ENCODE measurements at places on chromosomes 11 and 22. TPM values are rescaled to one million over a fixed set of nuclear protein-coding genes. Genes with fewer than 3 reads are reported as not detected.
A peak's percentile ranks its signal among the peaks of the same experiment; 100 is the strongest.

DNA sequence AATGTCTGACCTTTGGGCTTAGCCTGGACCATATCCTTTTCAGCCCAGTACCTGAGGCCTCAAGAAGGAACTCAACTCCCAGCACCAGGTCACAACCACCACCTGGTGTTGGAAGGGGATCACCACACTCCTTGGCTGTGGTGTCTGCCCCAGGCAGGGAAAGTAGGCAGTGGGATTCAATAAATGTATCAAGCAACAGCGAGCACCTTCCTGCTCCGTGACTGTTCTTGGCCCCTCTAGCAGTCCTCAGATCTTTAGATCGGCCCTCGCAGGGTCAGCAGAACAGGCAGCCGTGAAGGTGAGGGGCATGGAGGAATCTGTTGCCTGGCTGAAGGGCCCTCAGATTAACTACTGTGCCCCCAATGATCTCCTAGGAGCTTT is 15.9 kb downstream of the ARFGAP2 start:
- DNase-seq, result no peak

DNA sequence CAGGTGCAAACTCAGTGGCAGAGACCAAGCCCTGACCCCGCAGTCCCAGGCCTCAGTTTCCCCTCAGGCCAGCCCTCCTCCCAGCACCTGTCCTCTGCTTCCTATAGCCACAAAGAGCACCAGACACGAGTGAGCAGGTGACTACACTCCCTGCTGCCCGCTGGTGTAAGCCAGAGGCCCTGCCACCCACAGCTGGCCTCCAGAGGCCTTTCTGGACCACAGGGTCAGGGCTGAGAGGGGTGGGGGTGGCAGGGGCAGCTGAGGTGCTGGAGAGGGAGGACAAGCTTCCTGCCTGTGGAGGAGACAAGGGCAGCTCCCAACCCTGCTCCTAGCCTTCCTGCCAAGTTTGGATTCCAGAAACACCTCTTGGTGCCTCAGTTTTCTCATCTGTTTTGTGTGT is 31.3 kb upstream of the WNT7B start:
- DNase-seq, result no peak

DNA sequence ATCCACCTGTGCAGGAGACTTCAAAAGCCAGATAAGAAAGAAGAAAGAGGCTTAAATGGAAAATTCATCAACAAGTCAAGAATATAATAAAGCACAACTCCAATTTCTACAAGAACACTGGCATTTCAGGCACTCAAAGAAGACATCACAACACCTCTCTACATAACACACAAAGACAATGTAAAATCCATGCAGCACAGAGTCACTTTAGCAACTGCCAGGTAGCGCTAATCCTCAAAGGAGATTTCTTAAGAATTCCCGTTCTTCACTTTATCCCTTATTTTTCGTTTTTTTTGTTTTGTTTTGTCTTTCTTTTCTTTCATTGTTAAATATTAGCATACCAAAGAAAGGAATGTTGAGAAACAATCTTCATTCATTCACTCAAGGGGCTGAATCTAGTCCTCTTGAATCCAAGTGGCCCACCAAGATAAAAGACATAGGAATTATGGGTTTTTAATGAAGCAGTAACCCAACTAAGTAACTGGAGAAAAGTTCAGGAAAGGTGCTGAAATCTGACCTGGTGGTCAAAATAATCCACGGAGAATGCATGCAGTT is 95.0 kb downstream of the CADM1 start:
- DNase-seq, result no peak

- DNase-seq, result no peak
Observed at GRCh38 chr22:38257650-38258250, 15.1 kb downstream of the TMEM184B start.

DNA sequence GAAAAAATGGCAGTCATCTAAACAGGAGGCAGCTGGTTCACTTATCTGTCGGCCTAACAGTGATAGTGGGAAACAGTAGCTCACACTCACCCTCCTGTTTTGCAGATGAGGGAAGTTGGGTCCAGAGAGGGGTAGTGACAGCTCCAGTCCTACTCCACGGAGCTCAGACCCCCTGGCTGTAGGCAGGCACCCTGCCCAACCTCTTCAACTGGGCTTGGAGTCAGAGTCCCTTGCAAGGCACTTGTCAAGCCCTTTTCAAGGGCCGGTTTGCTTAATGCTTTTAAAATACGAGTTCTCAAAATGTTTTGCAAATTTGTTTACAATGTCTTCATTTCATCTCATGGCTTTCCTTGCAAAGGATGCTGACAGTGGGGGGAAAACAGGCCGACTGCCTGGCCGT is 75.1 kb downstream of the BMAL1 start:
- no peak for DNase-seq

GRCh38 chr11:57071829-57072228 is 83.1 kb downstream of the OR5AK2 start:
- no peak for DNase-seq

GRCh38 chr22:23282089-23282501 is 101.8 kb downstream of the BCR start:
- peak; percentile 74 for DNase-seq

GRCh38 chr11:99638073-99638553 is 617.4 kb downstream of the CNTN5 start:
- no peak for DNase-seq

GRCh38 chr11:2173150-2173693 is 1.6 kb upstream of the TH start:
- DNase-seq, result no peak

DNA sequence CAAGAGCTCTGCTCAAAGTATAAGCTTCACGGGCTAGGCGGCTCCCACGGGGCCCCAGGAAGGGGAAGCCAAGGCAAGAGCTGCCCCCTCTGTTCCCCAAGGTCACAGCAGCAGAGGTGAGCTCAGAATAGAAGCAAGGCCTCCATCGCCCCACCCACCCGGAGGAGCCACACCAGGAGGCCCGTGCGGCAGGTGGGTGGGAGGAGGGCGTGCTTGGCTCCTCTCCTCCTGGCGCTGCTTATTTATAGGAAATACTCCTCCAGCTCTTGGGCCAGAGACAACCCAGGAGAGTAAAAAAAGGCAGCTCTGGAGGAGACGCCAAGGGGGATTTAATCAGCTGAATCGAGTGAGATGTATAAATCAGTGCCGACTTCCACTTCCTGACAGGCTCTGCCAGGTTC is 87.8 kb downstream of the FEZ1 start:
- no peak for DNase-seq

DNA sequence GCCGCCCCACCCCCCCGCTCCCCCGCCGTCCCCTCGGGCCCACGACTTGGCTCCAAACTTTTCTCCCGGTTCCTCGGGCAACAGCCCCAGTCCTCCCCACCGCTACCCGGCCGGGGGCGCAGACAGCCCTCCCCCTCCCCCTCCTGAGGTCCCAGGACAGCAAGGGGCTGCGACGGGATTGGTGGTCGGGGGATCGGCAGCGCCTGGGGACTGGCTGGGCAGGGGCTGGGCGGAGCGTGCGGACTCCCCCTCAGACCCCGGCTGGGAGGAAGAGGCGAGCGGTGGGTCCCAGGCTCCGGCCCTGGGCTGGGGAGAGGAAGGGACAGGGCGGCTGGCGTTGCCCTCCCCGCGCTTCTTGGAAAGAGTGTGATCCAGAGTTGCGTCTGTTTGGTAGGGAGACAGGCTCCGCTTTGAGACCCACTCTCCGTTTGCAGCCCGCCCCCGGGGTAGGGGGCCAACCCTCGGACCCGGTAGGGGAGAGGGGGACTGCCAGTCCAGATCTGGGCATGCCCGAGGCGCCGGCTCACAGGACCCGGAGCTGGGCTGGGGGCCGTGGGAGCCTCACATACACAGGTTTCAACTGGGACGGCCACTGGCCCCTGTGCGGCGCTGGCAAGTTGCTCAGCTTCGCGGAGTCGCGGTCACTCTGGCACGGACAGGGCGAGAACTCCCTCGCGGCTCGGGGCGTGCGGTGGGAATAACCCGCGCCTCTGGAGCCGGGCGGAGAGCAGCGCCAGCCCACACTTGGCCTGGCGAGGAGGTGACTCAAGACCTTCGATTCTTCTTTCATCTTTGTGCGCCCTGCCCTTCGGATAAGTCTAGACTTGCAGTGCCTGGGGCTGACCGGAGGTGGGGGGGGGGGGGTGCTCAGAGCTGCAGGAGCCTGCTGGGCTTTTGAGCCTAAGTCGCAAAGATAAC is 999 bp downstream of the TSKU start:
- peak; percentile 76 for DNase-seq

DNA sequence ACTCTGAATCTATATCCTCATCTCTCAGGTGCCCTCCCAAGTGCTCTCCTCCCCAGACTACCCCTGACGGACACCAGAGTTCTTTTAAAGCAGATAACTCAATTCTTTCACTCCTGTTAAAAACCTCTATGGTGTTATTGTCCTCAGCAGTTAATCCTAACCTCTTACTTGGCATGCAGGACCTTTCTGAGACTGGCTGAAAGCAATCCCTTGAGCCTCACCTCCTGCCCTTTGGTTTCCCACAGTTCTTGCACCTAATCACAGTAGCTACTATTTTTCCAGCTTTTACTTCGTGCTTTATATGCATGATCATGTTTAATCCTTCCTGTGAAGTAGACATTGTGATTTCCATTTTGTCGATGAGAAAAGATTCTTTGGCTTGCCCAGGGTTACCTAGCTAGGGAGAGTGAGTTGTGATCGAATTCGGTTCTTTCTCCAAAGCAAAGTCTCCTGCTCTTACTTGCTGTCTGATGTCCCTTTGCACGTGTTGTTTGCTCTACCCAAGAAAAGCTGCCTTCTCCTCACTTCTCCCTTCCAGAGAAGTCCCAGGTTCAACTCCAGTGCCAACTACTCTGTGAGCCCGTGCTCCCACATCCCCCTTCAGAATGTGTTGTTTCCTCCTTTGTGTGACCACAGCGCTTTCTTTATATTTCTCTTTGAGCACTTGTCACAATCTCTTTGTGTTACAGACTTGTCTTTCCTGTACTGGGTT is 2.1 kb downstream of the UBE2L3 start:
- DNase-seq, result no peak

- no peak for DNase-seq
Observed at GRCh38 chr11:69290806-69291205, 3.1 kb upstream of the MYEOV start.

GRCh38 chr11:128389461-128389976 is 197.8 kb downstream of the ETS1 start:
- no peak for DNase-seq

GRCh38 chr22:45376009-45376408 is 37.4 kb downstream of the SMC1B start:
- DNase-seq, result no peak

DNA sequence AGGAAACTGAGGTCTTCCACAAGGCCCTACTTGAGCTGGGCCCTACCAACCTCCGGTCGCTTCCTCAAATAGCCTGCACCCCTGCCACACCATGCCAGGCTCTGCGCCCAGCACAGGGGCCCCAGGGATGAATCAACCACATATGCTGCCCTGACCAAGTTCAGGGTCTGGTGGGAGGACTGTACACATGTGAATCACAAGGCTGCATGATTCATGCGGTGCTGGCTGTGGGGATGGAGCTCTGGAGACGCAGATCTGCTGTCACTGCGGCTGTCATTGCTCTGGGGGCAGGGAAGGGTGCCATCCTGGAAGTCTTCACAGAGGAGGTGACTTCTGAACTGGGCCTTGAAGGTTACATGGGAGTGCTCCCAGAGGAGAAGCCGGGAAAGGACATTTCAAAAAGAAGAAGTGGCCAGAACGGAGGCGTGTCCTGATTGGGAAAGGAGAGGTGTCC is 21.5 kb downstream of the CYTH4 start:
- no peak for DNase-seq

GRCh38 chr11:29320196-29320595 is 696.6 kb downstream of the KCNA4 start:
- no peak for DNase-seq

GRCh38 chr11:70637949-70638583 is 239.7 kb downstream of the CTTN start:
- no peak for DNase-seq

DNA sequence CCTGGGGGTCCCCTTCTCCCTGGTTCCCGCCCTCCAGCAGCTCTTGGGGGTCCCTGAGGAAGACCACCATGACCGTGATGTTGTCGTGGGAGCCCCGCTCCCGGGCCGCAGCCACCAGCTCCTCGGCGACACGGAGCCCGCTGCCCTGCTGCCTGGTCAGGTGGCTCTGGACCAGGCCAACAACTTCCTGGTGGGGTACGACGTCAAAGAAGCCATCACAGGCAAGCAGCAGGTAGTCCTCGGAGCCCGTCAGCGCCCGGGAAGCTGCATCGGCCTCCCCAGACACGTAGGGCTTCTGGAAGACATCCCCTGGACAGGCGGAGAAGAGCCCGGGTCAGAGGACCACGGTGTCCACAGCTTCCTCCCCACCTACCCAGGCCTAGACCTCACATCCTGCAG is 29.5 kb downstream of the PPM1F start:
- DNase-seq, result no peak

- DNase-seq, result no peak
Observed at GRCh38 chr22:35174401-35175038, 82.8 kb upstream of the HMGXB4 start.

- no peak for DNase-seq
Observed at GRCh38 chr22:42154293-42155052, 23.9 kb upstream of the CYP2D6 start.

DNA sequence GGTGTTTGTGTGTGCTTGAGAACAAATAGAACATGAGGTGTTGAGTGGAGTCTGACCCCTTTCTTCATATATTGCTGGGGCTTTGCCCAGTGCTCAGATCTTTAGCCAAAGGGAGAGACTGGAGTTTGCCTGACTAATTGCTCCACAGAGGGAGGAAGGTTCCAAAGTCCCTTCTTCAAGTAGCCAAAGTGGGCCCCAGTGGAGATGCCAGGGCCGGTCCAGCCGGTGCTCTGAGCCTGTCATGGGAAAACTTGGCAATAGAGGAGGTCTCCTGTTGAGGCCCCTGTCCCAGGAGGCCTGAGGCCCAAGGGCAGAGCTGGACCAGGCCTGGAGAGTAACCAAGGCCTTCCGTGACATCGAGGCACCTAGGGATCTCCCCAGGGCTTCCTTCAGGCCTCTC is 112.3 kb downstream of the DSCAML1 start:
- DNase-seq, result no peak

DNA sequence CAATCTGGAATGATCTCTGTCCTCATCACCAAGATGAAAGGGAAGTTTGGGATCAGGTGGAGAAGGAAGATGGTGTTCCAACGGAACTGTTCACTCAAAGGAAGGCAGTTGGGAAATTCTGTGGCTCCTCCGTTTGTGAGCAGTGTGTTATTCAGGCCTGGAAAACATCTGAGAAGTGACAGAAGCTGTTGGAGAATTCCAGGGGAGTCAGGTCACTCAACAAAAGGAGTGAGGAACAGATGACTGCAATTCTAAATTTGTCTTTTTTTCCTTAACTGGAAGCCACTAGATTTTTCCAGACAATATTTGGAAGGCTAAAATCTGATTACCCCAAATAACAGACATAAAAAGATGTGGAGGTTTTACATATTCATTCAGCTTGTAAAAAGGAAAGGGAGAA is 107.8 kb downstream of the CD44 start:
- DNase-seq, result peak; percentile 84

DNA sequence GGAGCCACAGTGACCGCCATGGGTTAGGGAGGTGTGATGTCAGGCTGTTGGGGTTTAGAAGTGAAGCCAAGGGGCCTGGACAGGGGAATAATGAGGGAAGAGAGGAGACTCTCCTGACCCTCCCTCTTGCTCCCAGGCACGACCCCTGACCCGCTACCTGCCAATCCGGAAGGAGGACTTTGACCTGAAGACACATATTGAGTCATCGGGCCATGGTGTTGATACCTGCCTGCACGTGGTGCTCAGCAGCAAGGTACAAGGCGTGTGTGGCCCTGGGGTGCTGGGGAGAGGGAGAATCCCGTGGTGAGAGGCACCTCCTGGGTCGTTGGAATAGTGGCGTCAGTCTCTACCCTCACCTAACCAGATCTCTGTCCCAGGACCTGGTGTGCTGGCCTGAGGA is 29.5 kb downstream of the TREH start:
- no peak for DNase-seq

FAM181B gene
- total RNA-seq, result not detected

SLC5A4 gene
- total RNA-seq, result 4.7 TPM

PRRG4 gene
- total RNA-seq, result 0.29 TPM

CABP4 gene
- not detected for total RNA-seq

NRXN2 gene
- total RNA-seq, result 48.4 TPM

ACR gene
- total RNA-seq, result not detected

All from uterus (tissue), 4 donors.